ENCODE measurements at places on chromosomes 7 and 10.

DNA sequence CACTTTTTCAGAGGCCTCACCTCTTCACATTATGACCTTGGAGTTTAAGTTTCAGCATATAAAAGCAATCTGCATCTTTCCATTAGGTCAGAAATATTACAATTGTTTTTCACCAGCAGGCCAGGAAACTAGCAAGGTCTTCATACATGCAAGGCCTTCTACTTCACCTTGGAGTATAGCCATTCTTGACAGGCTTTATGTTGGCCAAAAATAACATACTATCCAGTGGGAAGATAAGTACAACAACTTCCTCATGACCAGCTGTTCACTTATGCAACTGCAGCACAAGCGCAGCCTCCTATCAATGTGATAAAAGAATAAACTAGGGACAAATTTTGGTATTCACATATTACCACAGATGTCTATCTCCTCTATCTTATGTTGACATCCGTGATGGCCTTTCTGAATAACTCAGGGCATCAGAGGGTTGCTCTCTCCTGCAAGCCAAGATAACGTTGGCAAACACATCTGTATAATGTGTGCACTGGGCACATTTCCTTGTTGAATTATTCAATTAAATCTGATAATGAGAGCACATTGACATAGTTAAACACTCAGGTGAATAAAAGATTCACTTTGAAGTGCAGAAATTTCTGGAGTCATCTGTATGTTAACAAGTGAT, 239.8 kb downstream of the FZD1 start:
- H3K4me3 ChIP-seq: no peak overlapping the region
- no peak for DNase-seq
- no peaks in the 10 kb centered on the region for H3K4me1 ChIP-seq
- H3K27me3 ChIP-seq: no peaks in the 10 kb centered on the region

- no peaks in the 10 kb centered on the region for H3K4me1 ChIP-seq
- no peaks in the 10 kb centered on the region for H3K27me3 ChIP-seq
- DNase-seq: no peak
Measured at GRCh38 chr10:8665322-8665721, 610.8 kb downstream of the GATA3 start.

DNA sequence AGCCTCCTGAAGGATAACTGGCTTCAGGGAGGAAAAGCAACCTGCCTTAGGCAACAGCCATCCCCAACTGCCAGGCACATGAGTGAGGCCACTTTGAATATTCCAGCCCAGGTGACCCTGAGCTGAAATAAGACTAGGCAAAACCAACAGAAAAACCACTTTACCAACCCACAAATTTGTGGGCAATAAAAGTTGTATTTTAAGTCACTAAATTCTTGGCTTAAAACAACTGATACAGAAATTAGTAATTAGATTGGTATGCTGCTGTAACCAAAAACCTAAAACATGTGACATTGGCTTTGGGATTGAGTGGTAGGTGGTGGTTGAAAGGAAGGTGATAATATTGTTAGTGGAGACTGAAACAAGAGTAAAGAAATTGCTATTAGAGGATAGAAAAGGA, 39.9 kb downstream of the ABCB4 start:
- H3K36me3 ChIP-seq: no peaks in the 10 kb centered on the region
- H3K27ac ChIP-seq: no peak overlapping the region

- H3K36me3 ChIP-seq: no peaks in the 10 kb centered on the region
- H3K4me1 ChIP-seq: no peaks in the 10 kb centered on the region
- H3K27me3 ChIP-seq: no peaks in the 10 kb centered on the region
- no peak for DNase-seq
- H3K4me3 ChIP-seq: no peak overlapping the region
Measured at GRCh38 chr10:132138596-132138995, 48.2 kb upstream of the DPYSL4 start.

DNA sequence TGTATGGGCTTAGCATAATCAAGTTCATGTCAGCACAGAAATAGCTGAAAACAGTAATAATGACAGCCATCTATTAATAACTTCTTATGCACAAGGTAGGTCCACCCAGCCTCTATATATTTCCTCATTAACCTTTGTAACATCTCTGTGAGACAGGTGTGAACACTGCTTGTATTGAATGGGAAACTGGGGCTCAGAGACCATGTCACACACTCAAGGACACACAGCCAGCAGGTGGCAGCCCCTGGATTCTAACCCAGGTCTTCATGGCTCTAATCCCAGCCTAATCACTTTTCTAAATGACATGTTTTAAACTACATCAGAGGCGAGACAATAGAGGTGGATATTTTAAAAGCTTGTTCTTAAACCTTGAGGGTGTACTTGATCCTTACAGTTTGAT, 591.4 kb downstream of the PARD3 start:
- no peak overlapping the region for H3K4me3 ChIP-seq
- H3K36me3 ChIP-seq: no peaks in the 10 kb centered on the region

DNA sequence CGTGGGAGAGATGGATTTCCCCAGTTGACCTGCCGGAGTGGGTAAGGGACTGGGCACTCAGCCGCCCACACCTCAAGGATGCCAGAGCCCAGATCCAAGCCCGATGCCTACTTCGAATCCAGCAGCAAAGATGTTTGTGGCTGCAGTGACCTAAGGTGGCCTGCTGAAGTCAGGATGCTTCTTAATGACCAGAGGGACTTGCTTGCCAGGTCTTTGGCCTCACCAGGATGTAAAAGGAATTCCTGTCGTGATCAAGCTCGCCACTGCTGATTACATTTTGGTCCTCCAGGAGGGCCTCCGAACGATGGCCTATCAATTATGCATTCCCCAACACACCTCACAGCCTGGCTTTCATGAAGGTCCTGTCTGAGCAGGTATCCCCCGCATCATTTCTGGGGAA, 349.5 kb upstream of the ZMIZ1 start:
- no peak for DNase-seq
- no peaks in the 10 kb centered on the region for H3K27me3 ChIP-seq
- no peaks in the 10 kb centered on the region for H3K36me3 ChIP-seq
- no peak overlapping the region for H3K27ac ChIP-seq
- no peak overlapping the region for H3K4me3 ChIP-seq
